ENCODE measurements at places on chromosomes 3 and 15. TPM values are rescaled to one million over a fixed set of nuclear protein-coding genes. Genes with fewer than 3 reads are reported as not detected.

- no peak for DNase-seq
Observed at GRCh38 chr3:142977399-142977728, 13.9 kb upstream of the PAQR9 start.

GOLGA8J gene
- not detected for total RNA-seq

ABI3BP gene
- 43.0 TPM for total RNA-seq

DNA sequence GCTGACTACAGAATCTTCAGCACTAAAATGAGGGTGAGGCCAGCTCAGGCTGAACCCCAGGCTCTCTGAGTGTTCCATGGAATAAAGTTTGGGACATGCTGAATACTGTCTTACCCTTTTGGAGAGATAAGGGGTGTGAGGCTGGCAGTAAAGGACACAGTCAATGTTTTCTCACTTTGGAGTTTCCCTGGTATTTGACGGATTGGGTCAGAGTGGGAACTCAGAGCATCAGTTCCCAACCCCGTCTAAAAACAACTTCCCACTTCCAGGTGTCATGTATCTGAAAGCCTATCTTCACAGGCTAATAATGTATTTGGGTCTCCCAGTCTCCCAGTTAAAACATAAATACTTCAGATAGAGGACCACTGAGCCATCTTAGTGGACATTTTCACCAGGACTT, 180.7 kb downstream of the TLE3 start:
- DNase-seq = no peak

DNA sequence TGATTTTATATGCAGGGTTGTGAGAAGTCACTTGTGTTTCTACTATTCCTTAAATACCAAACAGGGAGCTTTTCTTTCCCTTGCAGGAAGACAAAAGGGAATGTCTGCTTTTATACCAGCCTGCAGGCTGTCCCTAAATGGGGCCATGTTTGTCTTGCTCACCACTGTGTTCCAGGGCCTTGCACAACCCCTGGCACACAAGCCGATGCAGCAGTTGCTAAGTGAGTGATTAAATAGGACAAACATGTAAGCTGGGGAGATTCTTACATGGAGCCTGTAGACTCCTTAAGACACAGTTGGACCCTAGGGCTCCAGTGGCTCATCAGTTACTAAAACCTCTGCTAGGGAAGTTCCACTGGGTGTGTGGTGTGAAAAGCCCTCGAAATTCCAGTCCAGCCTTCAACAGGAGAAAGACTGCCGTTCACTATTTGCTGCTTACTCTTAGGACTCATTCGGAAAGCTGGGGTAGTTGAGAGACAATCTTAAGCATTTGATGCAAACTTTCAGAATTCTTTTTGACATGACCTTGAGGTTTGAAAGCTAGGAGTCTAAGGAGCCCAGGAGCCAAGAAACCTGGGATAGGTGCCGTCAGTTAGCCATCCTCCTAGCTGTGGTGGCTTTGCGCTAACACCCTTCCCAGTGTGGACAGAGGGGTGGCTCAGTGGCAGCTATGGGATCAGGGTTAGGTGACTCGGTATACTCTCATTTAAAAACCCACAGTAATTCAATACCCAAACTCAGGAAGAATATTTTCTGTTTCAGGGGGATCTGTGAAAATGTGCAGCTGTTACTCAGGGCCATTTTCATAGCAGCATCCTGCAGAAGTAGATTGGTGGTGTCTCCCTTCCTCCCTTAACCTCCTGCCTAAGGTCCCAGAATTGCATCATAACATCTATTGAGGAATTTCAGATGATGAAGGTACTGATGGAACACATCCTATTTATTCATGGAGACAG, 39.1 kb downstream of the SYNM start:
- no peak for DNase-seq
